ENCODE measurements at places on chromosomes 11 and 22.

DNA sequence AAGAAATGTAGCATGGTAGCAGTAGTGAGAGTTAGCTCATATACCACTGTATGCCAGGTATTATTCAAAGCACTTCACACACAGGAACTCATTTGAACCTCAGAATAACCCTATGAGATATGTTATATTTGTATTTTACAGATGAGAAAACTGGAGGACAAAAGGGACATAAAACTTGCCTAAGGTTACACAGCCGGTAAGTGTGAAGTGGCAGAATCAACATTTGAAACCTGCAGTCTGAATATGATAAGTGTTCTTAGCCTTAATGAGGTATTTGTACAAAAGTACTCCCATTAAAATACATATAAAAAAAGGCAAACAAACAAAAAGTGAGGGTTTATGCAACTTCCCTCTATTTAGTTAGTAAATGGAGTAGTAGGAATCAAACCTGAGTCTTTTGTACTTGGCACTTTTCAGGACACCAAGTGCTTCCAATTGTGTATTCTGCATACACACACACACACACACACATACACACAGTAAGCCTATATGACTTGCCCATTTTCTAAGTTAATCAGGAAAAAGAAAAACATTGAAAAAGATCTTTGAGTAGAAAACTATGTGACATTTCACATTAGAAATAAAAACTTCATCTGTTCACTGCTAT is 223.9 kb upstream of the FOLH1 start:
- no peak for DNase-seq

DNA sequence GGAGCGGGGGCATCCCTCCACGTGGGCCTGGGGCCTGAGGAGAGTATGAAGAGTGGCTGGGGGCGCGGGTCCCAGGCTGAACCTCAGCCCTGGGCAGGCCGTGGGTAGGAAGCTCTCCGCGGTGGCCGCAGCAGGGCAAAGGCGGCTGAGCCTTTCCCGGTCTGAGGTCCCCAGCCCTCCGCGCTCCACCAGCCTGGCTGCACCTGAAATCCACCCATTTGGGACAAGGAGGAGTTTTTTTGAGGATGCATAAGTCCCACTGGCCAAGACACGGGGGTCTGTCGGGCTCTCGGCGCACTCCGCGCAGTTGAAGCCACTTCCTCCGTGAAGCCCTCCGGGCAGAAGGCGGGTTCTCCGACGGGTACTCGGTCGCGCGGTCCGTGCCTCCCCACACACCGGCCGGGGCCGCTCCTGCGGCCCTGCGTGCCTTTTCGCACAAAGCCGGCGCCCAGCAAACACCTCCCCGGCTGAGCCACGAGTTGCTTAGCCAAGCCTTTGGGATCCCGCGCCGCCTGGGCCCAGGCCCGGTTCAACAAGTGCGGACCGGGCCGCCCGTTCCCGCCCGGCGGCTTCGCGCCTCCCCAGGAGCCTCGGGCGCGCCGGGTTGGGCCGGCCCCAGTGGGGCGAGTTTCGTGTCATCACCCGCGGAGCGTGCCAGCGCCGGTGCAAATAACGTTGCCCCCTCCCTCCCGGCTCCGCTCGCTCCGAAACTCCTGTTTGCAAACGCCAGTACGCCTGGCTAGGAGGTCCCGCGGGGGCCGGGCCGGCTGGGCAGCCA is 666 bp upstream of the OVOL1 start:
- no peak for DNase-seq

GRCh38 chr22:32644252-32645100 is 157.0 kb upstream of the TIMP3 start:
- peak; percentile 19 for DNase-seq

DNA sequence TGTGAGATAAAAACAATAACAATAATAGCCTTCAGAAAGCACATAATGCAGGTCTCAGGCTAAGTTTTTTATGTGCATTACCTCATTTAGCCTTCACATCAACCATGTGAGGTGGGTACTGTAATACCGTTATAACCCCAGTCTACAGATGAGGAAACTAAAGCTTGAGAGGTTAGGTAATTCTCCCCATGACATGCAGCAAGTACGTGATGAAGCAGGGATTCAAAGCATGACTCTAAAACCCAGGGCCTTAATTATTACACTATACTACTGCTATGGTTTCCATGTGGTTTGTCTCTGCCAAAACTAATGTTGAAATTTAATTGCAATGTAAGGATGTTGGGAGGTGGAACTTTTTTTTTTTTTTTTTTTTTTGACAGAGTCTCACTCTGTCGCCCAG is 37.7 kb upstream of the FDX1 start:
- DNase-seq = no peak

GRCh38 chr11:19168090-19168489 is 33.7 kb downstream of the CSRP3 start:
- no peak for DNase-seq

Measured in stimulated activated CD4-positive, alpha-beta T cell treated with anti-CD3 and anti-CD28 coated beads, Interleukin-2, amount 100 ng/mL, for 48 hours (primary cell).